Activated CD4-positive, alpha-beta T cell treated with anti-CD3 and anti-CD28 coated beads for 24 hours (primary cell): ENCODE measurements at places on chromosomes 13 and 19.

- DNase-seq, result no peak
These were observed 2.6 kb downstream of the VAV1 start for GRCh38 chr19:6774821-6775707.

DNA sequence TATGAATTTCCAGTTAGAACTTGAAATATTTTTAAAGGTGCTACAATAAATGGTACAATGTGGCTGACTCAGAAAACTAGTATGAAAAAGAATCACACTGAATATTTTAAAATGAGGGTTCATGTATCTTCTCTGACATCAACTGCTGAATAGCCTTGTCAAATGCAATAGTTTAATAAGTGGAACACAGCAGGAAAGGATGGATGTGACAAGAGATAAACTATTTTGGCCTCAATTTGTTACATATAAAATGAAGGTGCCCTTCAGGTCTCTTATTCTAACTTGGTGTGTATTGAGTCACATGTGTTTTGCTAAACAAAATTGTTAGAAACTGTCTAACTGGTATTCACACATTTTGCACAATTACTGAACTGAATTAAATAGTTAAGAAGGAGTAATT is 1018.4 kb upstream of the PCDH20 start:
- no peak for DNase-seq

DNA sequence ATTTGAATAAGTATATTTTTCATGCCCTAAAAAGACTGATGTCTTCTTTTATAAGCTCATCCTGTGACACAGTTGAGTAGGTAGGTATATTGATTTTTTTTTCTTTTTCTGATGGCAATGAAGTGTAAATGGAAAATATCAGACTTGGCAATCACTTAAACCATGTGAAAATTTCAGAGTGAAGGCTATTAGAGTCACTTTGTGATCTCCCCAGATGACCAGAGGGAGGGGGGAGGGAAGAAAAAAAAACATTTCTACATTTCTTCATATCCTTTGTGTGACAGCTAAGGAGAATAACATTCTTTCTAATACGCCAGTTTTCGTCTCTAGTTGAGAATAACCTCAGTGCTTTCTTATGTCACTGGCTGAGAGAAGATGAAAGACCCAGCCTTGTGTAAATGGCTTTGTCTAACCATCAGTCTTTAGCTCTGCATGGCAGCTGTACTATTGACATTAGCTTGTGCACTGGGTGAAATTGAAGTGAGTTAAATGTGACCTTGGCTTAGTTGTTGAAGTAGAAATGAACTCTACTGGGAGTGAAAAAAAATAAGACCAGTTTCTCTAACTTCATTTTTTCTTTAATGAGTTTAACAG is 332.1 kb upstream of the DACH1 start:
- DNase-seq, result no peak

DNA sequence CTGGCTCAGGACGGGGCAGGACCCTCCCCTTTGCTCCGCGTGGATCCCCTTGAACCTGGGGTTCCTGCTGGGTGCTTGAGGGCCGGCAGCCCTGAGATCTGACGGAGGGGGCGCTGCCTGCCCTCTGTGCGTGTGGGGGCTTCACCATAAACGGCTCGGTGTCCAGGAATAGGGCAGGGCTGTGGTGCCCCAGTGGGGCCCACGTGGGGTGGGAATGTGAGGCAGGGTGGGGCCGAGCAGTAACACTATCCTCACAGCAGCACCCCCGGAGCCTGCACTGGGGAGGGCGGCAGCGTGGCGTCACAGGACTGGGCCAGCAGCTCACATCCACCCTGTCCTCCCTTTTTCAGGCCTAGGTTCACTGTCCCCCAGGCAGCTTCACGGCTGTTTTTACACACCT is 38.0 kb downstream of the GAS6 start:
- DNase-seq, result no peak

GRCh38 chr19:3224346-3225168 is at the start of gene CELF5:
CELF5 (plus strand) TSS chr19:3224661; CDS start chr19:3224740, 79 bp downstream.
- peak; percentile 24 for DNase-seq

DNA sequence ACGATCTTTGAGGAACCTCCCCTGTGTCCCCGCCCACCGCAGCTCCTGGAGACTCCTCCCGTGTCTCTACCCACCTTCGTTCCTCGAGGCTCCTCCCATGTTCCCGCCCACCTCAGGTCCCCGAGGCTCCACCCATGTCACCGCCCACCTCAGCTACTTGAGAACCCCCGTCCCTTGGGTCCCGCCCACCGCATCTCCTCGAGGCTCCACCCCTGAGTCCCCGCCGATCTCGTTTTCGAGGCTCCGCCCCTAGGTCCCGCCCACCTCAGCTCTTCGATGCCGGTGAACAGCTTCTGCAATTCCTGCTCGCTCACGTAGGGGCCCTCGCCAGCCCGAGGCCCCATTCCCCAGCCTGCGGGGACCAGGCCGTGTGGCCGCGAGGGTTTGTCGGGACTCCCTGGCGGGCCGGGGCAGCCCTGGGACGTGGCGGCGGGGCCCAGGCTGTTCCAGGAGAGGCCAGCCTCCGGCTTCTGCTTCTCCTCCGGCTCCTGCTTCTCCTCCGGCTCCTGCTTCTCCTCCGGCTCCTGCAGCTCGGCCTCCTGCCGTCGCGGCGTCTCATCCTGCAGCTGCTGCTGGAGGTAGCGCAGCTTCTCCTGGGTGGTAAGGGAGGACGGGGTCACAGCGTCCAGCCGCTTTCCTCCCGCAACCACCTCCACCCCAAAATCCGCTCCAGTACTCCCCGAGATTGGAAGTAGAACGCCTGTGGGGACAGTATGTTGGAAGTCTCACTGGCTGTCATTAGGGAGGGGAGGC is 16.7 kb downstream of the TSKS start:
- DNase-seq, result peak; percentile 38

DNA sequence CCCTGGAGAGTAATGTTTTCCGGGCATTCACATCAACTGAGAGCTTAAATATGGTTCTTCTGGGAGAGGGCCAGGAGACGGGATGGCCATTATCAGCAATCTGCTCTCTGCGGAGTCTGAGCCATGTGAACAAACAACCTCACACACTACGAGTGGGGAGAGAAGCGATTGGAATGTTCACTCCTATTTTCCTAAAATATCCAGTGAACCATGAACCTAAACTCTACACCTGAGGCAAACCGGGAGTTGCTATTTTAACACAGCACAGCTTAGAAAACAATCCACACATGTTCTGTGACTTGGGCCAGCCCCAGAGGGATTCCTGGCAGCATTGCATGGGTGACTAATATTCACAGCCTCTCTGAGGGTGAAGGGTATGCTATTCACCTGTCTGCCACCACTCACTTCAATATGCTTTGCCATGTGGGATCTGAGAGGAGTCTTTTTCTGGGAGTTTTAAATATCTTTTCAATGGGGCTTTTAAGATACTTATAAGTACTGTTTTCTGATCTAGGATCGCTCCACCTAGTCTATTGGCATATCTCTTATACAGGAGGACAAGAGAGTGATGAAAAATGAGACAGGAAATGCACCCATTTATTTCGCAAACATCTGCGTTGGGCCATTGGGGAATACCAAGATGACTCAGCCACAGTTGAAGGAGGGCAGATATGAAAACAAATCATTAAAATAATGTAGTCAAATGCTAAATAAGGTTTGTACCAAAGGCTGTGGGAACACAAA is 72.6 kb upstream of the SERP2 start:
- no peak for DNase-seq

GRCh38 chr19:45144431-45145269 is 16.1 kb downstream of the NKPD1 start:
- no peak for DNase-seq

GRCh38 chr13:58004751-58005150 is 373.2 kb downstream of the PCDH17 start:
- no peak for DNase-seq

DNA sequence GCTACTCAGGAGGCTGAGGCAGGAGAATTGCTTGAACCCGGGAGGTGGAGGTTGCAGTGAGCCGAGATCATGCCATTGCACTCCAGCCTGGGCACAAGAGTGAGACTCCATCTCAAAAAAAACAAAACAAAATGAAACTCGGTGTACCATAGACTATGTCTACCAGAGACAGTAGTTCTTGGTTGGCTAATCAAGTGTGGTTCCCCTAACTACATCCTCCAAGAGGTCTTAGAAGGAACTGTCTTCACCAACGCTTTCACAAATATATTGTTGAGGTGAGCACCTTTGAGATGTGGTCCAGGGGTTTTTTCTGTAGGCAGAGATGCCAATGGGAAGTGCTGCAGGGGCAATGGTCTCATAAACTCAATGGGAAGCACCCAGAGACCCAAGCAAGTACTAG is 48.0 kb downstream of the RFC3 start:
- no peak for DNase-seq

- no peak for DNase-seq
These were observed 73.0 kb downstream of the IPO5 start for GRCh38 chr13:98026457-98026857.

DNA sequence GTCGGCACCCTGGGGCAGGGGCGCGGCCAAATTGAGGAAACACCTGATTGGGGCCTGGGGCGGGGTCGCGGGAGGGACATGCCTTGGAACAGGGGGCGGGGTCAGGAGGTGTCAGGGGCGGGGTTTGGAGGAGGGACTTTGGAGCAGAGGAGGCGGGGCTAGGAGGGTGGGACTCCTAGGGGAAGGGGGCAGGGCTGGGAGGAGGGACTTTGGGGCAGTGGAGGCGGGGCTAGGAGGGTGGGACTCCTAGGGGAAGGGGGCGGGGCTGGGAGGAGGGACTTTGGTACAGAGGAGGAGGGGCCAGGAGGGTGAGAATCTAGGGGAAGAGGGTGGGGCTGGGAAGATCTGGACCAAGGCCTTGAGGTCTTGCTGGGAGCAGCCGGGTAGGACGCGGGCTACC is 21.9 kb downstream of the GRIN2D start:
- DNase-seq, result peak; percentile 72

- DNase-seq, result no peak
These were observed 276.3 kb upstream of the PRR20A start for GRCh38 chr13:56864451-56864850.

- no peak for DNase-seq
These were observed 198.1 kb downstream of the OXGR1 start for GRCh38 chr13:96796091-96796633.

- DNase-seq, result no peak
These were observed 385.1 kb downstream of the ZNF536 start for GRCh38 chr19:30757104-30757836.

- DNase-seq, result no peak
These were observed 12.2 kb downstream of the ZNF112 start for GRCh38 chr19:44344255-44344654.

DNA sequence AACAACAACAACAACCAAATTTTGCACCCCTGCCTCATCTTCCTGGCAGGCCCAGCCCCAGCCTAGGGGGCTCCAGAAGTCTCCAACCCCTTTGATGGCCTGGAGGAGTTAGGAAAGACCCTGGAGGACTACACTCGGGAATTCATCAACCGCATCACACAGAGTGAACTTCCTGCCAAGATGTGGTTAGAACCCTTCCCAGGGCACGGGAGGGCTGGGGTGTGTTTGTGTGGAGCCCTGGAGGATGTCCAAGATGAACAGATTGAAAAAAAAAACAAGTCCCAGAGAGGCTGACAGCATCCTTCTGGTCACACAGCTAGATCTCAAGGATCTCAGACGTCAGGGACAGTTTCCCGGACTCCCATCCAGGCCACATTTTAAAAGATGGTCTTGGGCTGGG is 13.3 kb downstream of the APOC1 start:
- no peak for DNase-seq

- no peak for DNase-seq
These were observed 100.7 kb upstream of the OBI1 start for GRCh38 chr13:78759704-78760103.

- no peak for DNase-seq
These were observed 150.0 kb downstream of the DPF1 start for GRCh38 chr19:38073841-38074685.

- DNase-seq, result no peak
These were observed 98.4 kb downstream of the ANKRD10 start for GRCh38 chr13:110816500-110816899.

GRCh38 chr13:49329831-49330545 is 82.3 kb downstream of the CDADC1 start:
- no peak for DNase-seq

GRCh38 chr13:43831088-43831487 is 44.3 kb upstream of the ENOX1 start:
- DNase-seq, result no peak

- DNase-seq, result no peak
These were observed 38.5 kb upstream of the SOX1 start for GRCh38 chr13:112028481-112028880.

DNA sequence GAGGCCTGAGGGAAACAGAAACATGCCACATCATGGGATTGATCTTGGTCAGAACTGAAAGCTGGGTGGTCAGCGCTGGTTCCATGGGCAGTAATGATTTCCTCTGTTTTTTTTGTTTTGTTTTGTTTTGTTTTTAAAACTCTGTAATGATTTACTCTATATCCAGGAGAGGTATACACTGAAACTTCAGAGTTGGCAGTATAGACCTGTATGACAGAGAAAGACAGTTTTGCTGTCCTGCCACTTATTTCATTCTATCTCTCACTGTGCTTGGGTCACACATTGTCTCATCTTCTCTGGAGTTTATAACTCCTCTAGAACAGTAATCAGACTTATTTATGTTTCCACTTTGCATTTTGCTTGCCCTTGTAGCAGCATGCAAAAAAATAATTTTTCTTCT is 105.1 kb upstream of the SLITRK1 start:
- no peak for DNase-seq

GRCh38 chr13:76969488-76970365 is 21.4 kb downstream of the ACOD1 start:
- DNase-seq, result no peak

GRCh38 chr13:41962994-41963393 is 2.1 kb upstream of the VWA8 start:
- DNase-seq, result no peak

- peak; percentile 3 for DNase-seq
These were observed 79.8 kb upstream of the FLT1 start for GRCh38 chr13:28574617-28575142.

GRCh38 chr19:1449467-1450442 is at the start of gene APC2:
APC2 (plus strand) TSS chr19:1450121; CDS start chr19:1453002, 2,881 bp downstream.
- DNase-seq, result no peak

- DNase-seq, result no peak
These were observed 77.7 kb downstream of the MIPEP start for GRCh38 chr13:23811366-23812062.

- DNase-seq, result no peak
These were observed 7.8 kb upstream of the KLF16 start for GRCh38 chr19:1871140-1871597.

DNA sequence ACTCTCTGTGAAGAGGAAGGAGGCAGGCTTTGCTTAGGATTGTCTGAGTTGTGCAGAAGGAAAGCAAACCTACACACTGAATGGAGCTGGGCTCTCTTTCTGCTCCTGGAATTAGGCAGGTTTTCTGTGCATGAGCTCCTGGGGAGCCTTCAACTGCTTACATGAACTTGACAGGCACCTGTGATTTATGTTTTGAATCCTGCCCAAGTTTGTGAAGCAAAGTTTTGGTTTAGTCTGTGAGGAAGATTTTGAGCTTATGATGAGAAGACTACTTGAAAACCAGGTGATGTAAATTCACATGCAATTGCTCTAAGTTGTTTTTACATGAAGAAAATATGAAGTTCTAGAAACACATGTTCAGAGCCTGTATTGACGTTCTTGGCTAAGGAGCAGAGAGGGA is 109.0 kb downstream of the SLAIN1 start:
- no peak for DNase-seq
